ENCODE measurements at places on chromosomes 5 and 9.

- peak; percentile 42 for DNase-seq
These were observed 80.6 kb downstream of the FBXO4 start for GRCh38 chr5:42005561-42006153.

DNA sequence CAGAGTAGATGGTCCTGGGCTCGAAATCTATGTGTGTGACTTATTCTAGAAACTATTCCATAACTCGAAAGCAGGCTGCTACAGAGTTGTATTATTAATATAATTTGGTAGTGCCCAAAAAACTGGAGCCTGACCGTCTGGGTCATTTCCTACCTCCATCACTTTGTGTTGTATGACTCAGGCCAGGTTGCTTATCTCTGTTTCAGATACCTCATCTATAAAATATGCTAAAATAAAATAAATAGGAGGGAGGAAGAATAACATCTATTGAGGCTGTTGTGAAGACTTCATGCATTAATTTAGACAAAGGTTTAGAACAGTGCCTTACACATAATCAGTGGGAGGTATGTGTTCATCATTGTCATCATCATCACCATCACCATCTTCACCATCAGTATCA, 57.7 kb downstream of the PDE4D start:
- DNase-seq, result no peak

- DNase-seq, result no peak
These were observed 263.8 kb downstream of the SYK start for GRCh38 chr9:91065231-91066041.

GRCh38 chr5:151288180-151288579, 15.4 kb downstream of the SLC36A3 start:
- DNase-seq, result peak; percentile 68

DNA sequence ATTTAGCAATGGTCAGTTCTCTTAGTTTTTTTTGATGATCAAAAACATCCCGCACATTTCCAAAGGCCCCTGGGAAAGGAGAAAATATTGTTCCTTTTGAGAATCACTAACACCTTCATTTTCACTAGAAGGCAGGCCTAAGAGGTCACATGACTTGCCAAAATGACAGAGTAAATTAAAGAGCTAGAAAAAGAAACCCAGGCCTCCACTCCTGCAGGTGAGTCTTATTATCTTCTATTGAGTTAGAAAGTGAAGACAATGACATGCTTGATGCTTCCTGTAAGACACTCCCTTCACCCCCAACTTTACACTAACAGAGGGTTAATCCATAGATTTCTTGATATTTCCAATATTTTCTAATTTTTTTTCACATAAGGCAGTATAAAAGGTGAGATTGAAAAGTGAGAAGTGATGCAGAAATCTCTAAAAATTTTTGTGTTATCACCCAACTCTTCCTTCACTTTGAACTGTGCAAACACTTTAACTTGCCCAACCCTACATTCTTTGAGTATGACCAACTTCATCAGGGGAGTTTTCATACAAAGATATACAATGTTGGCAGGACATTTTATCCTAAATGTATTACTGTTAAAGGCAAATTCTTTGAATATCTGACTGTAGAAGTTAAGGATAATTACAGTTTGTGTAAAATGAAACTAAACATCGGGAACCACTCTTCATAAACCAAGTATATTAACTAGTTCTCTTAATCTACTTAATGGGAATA, 57.1 kb downstream of the SUB1 start:
- DNase-seq, result peak; percentile 34

GRCh38 chr5:143605403-143606005, 202.0 kb upstream of the NR3C1 start:
- DNase-seq, result no peak

- DNase-seq, result no peak
These were observed 115.9 kb downstream of the ADAMTS2 start for GRCh38 chr5:179229331-179229831.

- no peak for DNase-seq
These were observed 199.4 kb downstream of the AOPEP start for GRCh38 chr9:94925751-94926430.

DNA sequence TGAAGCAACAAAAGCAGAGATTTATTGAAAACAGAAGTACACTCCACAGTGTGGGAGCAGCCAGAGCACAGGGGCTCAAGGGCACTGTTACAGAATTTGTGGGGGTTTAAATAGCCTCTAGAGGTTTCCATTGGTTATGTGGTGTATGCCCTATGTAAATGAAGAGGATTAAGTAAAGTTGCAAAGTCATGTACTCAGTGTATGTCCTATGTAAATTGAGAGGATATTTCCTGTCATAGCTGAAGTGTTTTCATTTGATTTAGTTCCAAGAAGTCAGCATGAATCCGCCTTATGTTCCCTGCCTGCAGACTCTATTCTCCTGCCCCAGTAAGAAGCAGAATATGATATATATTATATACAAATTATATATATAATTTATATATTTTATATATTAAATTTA, 966.0 kb upstream of the COX7C start:
- DNase-seq, result no peak

DNA sequence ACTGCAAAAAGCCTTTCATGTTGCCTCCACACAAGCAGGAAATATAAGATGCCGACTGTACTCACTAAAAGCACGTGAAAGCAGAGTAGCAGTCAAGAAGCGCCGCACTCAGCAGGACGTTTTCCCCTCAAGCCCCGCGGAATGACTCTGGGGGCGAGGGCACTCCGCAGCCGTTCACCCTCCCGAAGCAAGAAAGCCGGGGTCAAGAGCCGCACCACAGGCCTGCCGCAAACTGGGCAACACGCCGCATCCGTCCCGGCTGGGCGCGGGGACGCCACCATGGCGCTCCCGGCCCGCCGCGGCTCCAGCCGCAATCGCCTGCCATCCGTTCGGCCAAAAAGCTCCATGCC, 364 bp downstream of the RPS6 start:
- DNase-seq, result no peak

DNA sequence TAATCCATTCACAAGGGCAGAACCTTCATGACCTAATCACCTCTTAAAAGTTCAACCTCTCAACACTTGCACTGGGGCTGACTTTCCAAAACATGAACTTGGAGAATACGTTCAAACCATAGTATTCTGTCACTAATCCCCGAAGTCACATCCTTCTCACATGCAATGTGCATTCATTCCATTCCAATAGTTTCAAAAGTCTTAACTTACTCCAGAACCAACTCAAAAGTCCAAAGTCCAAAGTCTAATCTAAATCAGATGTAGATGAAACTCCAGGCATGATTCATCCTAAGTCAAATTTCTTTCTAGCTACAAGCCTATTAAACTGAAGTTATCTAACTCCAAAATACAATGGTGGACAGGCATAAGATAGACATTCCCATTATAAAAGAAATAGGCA, 21.7 kb upstream of the ADAMTSL1 start:
- DNase-seq, result no peak

DNA sequence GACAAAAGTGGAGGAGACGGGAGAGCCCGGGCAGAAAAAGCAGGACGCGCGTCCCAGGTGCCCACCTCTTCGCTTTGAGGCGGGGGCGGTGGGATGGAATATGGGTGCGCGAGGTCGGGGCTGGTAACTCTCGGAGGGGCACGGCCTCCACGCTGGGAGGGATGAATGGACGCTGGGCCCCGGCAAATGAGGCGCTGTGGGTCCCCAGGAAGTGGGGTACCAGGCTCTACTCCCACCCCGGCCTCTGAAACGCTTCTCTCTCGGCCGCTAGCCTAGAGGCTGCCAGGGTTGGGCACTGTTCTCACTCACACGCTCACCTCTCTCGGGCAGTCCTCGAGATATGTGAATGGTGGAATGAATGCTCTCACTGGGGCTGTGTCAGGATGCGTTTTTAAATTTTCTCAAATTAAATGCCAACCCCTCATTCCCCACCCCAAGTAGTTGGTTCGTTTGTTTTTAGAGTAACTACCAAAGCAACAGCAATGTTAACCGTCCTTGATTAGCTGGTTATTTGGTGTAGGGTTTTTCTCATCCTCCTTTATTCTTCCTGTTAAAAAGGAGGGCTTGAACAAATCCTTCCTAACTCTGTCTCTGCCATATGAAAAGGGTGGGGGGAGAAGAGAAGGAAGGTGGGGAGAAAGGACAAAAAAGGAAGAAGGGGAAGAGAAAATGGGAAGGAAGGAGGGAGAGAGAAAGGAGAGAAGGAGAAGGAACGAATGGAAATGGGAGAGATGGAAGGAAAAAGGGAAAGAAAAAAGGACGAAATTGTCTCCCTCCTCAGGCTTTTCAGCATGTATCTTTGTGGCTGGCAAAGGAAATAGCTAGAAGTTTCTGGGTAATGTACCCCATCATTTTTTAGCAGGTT, 1.3 kb upstream of the EBF1 start:
- no peak for DNase-seq

DNA sequence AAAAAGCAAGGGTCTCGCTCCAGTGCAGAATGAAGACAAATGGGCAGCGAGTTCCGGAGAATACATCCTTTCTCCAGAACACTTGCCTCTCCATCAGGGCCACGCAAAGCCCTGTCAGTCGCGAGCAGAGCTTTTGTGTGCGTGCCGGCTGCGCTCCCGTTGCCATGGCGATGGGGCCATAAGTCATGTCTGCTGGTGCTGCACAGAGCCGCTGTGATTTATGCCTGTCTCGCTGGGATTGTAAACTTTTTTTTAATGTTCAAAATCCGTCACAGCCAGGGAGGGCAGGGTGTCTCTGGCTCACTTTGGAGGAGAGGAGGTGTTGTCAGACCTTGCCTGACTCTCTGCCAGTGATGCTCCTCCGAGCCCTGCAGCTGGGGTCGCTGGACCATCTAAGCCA, 272.7 kb downstream of the TRIM32 start:
- no peak for DNase-seq

- peak; percentile 95 for DNase-seq
These were observed 270.8 kb downstream of the NTRK2 start for GRCh38 chr9:84940294-84940693.

All from kidney tubule cell (primary cell).